NCI-H2081 (cell line): ENCODE measurements at places on chromosomes 1 and 21.

DNA sequence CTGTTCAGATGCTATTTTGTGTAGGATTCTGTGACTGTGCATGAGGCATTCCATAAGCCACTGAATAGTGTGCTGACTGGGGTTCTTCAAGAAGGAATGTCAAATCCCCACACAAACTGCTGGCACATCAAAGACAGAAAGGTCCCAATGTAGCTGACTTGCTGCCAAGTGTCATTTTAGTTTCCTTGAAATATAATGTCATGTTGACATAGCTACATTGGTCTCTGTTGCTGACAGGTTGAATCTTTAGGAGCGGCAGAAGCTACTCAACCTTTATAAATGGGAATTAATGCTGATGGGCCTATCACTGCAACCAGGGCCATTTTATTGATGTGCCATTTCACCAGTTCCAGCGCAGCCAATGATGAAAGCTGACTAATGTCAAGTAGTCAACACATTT, 1110.7 kb upstream of the B3GALT2 start:
- DNase-seq: no peak

DNA sequence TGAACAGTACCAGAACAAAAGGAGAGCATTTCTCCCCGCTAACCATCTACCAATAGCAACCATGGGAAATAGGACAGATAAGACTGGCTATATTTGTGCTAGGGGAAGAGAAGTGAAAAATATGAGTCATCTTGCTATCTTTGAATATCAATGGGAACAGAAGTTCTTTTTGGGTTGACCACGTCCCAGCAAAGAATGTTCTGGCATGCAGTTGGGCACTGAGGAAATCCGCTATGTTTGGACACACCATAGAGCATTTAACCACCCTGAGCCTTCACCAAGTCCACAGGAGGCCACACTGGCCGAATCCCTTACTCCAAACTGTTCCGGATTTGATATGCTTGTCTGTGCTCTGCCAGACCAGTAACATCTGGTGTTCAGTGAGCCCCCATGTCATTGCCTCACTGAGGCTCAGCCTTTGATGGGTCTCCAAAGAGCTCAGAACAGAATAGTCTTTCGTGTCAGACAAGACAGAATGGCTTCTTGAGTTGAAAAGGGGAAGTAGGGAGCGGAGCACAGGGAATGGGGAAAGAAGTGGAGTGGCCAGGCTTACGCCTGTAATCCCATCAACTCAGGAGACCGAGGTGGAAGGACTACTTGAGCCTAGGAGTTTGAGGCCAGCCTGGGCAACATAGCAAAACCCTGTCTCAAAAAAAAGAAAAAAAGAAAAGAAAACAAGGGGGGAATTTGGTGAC, 81.4 kb downstream of the SMYD2 start:
- no peak for DNase-seq

- DNase-seq: no peak
These were observed 178.2 kb upstream of the CAMK1G start for GRCh38 chr1:209405183-209405814.

GRCh38 chr1:194774535-194774934, 1588.1 kb upstream of the B3GALT2 start:
- no peak for DNase-seq

DNA sequence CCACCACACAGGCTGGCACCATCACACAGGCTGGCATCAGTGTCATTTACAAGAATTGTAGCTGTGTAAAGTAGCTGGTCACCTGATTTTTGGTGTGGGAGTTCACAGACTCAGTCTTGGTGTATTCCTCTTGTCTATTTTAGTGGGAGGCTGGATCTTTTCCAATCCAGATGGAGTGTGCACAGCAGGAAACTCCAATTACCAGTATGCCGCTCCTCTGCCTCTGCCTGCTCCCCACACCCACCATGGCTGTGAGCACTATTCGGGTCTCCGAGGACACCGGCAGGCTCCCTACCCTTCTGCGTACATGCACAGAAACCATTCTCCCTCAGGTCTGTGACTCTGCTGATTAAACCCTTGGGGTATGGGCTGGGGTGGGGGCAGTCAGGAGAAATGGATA, 24.2 kb downstream of the TBX19 start:
- peak; percentile 33 for DNase-seq

GRCh38 chr1:41456847-41457540, 27.5 kb downstream of the EDN2 start:
- DNase-seq: no peak

- DNase-seq: no peak
These were observed 892.6 kb downstream of the KCNT2 start for GRCh38 chr1:195715652-195716051.

- DNase-seq: no peak
These were observed 135.3 kb downstream of the BRINP2 start for GRCh38 chr1:177306019-177306415.

- peak; percentile 17 for DNase-seq
These were observed 12.0 kb downstream of the XCL2 start for GRCh38 chr1:168531615-168532345.

DNA sequence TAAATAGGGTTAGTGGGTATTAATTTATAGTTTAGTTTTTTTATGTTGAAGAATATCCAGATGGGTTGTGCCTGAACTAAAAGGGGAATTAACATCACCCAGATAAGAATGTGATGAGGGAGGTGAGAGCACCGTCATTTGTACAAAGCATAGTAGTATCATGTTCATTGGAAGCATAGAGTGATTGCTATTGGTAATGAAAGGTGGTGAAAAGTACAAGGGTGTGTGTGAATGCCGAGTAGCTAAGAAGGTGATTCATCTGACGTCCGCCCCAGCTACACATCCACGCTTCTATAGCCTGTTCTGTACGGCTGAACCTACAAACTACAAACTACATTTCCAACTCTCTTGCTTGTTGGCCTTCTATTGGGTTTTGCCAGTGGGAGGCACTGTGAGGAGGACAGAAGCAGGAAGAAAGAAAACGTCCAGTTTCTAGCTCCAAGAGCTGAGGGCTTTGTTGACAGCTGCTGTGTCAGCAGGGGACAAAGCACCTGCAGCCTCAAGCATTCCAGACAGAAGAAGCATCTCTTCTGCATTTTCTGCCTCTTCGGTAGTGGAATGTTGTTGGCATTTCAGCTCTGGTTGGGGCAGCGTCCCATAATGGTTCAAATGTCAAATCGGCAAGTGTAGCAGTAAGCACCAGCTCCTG, 404.8 kb downstream of the KCTD3 start:
- DNase-seq: no peak

- no peak for DNase-seq
These were observed 107.0 kb downstream of the KIF26B start for GRCh38 chr1:245261786-245262185.

DNA sequence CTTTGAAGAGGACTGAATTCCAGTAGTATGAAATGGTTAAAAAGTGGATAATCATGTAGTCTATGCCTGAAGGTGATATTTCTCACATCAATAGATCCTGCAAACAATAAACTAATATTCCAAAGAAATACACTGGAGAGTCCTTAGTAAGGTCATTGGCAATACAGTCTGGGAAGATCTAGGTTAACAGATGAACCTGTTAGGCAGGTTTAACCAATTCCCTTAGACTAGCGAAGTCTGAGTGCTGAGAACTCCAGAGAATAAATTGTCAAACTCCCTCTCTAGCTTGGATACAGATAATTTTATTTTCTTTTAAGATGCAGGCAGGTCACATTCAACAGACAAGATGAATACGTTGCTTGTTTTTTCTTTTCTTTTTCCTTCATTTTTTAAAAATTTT, 2.4 kb downstream of the GPR157 start:
- DNase-seq: no peak

DNA sequence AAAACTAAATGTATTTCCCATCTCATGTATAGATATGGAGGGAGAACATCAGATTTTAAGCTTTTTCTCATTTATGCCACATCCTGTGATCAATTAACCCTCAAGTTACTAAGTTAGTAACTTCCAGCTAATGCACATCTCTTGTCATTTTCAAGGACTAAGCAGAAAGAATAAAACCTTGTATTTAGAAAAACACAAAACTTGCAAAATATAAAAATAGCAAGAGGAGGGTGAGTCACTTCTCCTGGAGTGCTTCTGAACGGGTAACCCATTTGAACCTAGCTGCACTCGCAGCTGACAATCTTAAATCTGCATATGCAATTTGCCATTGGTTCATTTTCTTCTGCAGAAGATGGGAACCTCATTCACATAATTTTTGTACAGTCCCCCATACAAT, 500.5 kb downstream of the SETD4 start:
- no peak for DNase-seq

DNA sequence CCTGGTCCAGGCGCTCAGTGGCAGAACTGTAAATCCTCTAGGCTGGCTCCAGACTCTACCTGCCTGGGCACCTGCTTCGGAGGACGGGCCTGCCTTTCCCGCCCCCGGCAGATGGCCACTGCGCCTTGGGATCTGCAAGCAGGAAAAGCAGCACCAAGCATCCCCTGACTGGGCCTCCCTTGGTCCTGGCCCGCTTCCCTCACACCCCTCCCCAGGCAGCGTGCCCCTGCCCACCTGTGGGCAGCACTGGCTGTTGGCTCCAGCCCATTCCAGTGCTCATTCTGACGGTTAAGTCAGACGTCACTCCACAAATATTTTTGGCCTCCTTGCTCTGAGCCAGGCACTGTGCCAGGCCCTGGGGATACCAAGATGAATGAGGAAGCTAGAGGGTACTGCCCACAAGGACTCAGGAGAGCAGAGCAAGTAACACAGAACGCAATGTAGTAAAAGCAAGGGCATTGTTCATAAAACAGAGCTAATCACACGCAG, 22.0 kb upstream of the BLACAT1 start:
- peak; percentile 34 for DNase-seq
